NCI-H1436 (cell line): ENCODE measurements at places on chromosomes 1 and 21.
A peak's percentile ranks its signal among the peaks of the same experiment; 100 is the strongest.

GRCh38 chr1:212487286-212487685, 54.6 kb downstream of the NENF start:
- no peak for DNase-seq

DNA sequence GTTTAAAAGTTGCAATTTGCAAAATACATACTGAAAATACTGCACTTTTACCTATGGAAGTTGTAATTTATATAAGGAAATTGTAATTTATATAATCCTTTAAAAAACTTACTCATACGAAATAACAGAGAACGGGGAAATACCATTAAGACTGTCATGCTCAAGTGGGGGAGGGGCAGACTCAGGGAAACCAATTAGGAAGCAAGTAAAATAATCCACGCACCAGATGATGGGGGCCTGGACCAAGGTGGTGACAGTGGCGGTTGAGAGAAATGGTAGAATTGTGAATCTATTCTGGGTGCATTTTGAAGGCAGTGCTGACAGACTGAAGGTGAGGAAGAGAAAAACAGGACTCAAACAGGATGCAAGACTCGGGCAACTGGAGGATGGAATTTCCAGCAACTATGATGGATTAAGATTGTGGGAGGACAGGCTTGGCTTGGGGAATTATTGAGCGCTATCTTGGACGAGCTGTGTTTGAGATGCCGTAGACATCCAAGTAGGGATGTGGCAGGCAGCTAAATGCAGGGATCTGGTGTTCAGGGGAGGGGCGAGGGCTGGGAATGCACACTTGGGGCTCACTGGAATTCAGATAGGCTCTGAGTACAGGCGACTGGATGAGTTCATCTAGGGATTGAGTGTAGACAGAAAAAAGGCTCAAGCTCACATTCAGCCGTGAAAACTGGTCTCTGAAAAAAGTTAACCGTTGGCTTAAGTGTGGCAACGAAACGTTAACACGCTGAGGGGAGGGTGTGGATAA, 977 bp downstream of the LCA5L start:
- no peak for DNase-seq

GRCh38 chr21:15660423-15660804, 69.4 kb upstream of the USP25 start:
- no peak for DNase-seq

- peak; percentile 46 for DNase-seq
These were observed 16.1 kb downstream of the SIPA1L2 start for GRCh38 chr1:232613752-232614381.

GRCh38 chr1:21021311-21021710, 155.4 kb downstream of the EIF4G3 start:
- DNase-seq, result no peak
